Amygdala (tissue), 56 donors: ENCODE measurements at places on chromosomes 13 and 19.

DNA sequence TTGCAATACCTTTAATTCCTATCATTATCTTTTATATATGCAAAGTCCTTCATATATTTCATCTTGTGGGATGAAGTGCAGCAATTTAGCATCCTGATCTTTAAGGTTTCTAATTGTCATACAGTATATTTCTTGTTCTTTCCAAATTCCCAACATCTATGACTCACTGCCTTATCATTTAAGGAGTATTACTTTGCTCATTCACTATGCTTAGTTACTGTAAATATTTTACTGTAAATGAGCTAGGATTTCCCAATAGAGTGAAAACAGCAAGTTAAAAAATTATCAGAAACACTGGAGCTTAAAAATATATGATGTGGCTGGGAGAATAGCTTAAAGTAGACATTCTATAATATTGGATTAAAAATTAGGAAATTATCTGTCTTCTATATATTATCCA is 69.9 kb downstream of the SLITRK6 start:
- no peak for DNase-seq

DNA sequence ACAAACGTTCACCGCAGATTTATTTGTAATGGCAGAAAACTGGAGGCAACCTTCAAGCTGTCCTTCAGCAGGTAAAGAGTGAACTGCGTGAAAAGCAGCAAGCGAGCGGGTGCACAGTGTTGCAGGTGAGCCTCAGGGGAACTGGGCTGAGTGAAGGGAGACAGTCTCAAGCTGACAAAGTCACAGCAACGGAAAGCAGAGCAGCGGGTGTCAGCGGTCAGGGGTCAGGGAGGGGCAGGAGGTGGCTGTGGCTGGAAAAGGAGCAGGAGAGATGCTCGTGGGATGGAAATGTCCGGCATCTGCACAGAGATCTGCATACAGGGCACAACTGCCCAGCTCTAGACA is 8.5 kb upstream of the RASA3 start:
- DNase-seq = no peak

- DNase-seq = peak; percentile 89
These were observed at the start of gene URI1 for GRCh38 chr19:29941828-29942403. Gene URI1 (plus strand): TSS chr19:29942239. CDS start chr19:29942548, 309 bp downstream.

DNA sequence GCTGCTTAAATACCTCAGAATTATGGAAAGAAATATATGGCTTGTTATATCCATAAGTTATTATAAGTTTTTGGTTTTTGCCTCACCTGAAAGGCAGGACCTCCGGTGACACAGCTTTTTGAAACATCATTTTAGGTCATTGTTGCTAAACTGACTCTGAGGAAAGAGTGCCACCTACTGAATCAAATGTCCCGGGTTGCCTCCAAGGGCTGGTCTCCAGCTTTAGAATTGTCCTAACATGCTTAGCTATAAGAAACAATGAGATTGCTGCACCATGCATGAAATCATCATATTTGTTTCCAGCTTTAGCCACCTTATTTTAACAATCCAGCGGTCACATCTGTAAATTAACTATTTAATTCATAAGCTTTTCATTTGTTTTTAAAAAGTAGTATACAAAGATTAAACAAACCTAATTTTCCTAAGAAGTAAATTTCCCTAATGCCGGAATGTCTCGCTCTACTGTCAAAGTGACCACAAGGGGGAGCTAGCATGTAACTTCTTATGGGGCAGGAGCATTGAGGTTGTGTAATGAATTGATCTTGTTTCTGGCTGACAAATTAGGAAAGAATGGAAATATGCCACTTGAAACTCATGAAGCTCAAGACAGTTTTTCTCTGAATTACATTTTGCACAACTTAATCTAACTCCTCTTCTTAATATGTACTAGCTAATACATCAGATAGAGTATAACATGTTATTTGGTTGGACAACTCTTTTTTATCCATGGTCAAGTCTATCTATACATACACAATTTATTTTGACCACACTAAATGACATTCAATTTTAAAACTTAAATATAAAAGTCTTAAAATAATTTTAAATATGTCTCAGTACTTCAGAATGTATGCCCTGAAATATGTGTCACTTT is 6.7 kb upstream of the PCDH17 start:
- peak; percentile 12 for DNase-seq

DNA sequence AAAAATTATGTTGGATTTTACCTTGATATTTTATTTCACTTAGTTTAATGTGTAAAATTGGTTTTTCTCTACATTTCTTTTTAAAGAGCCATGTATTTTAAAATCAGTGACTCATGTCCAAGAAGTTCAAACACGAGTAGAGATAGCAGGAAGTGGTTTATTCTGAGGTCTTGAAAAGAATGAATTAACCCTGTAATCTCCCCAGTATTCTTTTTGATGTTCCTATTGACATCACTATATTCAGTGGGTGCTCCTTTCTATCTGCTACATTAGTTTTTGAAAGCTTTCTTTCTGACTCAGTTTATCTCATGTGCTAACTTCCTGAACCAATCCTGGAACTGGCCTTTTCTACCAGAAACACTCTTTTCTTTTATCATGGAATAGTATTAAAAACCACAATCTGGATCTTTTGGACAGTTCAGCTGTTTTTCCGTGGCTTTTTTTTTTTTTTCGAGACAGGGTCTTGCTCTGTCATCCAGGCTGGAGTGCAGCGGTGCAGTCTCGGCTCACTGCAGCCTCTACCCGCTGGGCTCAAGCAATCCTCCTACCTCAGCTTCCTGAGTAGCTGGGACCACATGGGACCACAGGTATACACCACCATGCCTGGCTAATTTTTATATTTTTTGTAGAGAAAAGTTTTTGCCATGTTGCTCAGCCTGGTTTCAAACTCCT is 114.9 kb downstream of the PCCA start:
- no peak for DNase-seq

DNA sequence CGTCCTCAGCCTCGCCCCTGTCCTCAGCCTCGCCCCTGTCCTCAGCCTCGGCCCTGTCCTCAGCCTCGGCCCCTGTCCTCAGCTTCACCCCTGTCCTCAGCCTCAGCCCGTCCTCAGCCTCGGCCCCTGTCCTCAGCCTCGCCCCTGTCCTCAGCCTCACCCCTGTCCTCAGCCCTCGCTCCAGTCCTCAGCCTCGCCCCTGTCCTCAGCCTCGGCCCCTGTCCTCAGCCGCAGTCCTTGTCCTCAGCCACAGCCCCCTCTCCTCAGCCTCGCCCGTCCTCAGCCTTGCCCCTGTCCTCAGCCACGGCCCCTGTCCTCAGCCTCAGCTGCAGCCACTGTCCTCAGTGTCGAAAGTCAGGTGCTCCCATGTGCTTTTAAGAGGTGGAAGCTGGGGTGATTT is 10.5 kb downstream of the C13orf46 start:
- no peak for DNase-seq

GRCh38 chr19:24048261-24048660 is 38.7 kb upstream of the ZNF254 start:
- no peak for DNase-seq

DNA sequence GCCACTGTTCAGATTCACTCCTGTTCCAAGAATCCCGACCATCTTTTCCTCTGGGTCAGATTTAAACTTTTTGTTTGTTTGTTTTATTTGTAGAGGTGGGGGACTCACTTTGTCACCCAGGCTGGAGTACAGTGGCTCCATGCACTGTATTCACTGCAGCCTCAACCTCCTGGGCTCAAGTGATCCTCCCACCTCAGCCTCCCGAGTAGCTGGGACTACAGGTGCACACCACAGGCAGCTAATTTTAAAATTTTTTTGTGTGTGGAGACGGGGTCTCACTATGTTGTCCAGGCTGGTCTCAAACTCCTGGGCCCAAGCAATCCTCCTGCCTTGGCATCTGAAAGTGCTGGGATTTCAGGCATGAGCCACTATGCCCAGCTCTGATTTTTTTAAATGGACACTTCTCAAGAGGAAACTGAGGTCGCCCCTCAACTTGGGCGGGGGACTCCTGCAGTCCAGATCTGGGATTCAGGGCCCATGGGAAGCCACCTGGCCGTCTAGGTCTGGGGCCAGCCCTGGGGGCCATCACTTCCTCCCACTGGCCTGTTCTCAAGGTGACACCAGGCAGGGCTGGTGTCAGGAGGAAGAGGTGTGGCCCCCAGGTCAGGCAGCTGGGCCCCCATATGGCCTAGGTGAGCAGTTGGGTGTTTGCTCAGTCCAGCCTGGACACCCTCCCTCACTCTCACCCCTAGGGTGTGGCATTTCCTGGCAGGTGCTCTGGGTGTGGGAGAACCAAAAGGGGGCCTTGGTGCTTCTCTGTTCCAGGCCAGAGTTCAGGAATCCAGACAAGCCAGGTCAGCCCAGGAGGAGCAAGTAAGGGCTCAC is 1.3 kb downstream of the B3GNT3 start:
- no peak for DNase-seq

DNA sequence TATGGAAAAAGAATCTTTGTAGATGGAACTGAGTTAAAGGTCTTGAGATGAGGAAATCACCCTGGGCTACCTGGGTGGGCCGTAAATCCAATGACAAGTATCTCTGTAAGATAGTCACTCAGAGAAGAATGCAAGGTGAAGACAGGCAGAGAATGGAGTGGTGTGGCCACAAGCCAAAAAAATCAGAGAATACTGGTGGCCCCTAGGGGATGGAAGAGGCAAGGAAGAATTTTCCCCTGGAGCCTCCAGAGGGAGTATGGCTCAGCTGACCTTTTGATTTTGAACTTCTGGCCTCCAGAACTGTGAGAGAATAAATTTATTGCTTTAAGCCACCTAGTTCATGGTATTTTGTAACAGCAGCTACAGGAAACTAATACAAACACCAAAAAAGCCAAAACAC is 32.7 kb upstream of the CSNK1A1L start:
- DNase-seq = no peak

DNA sequence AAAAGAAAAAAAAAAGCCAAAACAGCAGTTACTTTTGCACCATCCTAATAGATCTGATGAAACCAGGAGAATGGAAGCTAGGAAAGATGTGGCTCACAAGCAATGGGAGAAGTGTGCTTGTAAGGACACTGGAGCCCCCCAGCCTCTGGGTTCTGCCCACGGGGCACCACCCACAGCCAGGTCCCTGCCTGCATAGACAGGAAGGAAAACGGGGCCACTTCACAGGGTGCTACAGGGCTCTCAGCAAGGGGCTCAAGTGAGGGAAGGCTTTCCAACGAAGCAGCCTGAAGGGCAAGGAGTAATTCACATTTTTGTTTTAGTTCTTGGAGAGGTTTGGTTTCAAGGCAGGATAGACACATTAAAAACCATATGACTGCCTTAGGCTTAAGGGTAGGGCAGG is 42.7 kb downstream of the BRD4 start:
- no peak for DNase-seq

- no peak for DNase-seq
These were observed 289.2 kb downstream of the EFNB2 start for GRCh38 chr13:106246242-106246641.

GRCh38 chr19:38900743-38901190 is 998 bp downstream of the NFKBIB start:
- no peak for DNase-seq

DNA sequence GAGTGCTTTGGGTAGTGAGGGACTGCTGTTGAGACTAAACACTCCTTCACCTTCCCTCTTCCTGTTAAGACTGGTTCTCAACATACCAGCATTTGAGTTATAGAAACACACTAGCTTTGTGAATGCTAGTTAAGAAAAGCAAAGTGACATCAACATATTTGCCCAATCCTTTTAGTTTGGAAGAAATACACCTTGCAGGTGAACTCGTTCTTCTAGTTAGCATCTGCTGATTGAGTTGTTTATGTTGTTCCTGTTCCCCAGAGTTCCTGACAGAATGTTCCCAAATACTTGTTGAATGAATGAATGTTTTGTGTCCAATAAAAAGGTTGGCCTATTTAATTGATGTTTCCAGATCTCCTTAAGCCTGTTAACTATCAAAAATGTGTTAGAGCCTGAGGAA is 7.1 kb downstream of the LMO7 start:
- no peak for DNase-seq

- no peak for DNase-seq
These were observed 115.5 kb downstream of the LACC1 start for GRCh38 chr13:43994999-43995859.

- DNase-seq = peak; percentile 87
These were observed at the start of gene ATP5F1D for GRCh38 chr19:1241417-1242095. Gene ATP5F1D (plus strand): TSS chr19:1241751. CDS start chr19:1241851, 100 bp downstream.

DNA sequence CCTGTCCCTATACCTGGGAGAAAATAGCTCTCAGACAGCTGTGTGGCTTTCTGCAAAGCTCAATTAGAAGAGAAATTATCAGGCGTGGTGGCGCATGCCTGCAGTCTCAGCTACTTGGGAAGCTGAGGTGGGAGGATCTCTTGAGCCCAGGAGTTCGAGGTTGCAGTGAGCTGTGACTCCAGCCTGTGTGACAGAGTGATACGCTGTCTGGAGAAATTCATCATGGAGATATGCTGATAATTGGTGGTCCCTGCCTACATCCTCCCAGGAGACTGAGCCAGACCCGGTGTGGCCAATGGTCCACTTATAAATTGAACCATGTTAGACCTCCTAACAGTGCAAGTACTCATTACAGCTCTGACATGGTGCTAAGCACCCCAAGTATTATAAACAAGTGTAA is 58.7 kb upstream of the ZNF599 start:
- no peak for DNase-seq

GRCh38 chr19:29685326-29685725 is 20.1 kb downstream of the PLEKHF1 start:
- DNase-seq = no peak

DNA sequence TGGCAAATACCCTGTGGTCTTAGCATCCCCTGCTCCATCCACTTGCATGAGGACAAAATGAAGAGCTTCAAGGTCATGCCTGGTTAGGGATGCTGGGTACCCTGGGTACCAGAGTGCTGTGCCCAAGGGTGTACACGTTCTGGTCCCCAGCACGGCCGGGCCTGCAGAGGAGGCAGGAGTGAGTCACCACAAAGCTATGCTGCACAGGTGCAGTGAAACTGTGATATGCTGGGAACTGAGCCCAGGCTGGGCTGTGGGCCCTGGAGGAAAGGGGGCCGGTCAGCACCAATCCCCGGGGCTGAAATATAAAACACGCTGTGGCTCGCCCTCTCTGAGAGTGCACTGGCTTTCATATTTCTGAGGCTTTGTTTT is 95.1 kb downstream of the TSHZ3 start:
- DNase-seq = no peak

GRCh38 chr19:43779820-43780219 is 953 bp downstream of the KCNN4 start:
- no peak for DNase-seq

GRCh38 chr13:113106711-113107351 is 1.2 kb downstream of the F7 start:
- DNase-seq = no peak
